ENCODE measurements at places on chromosomes 3 and 15.

DNA sequence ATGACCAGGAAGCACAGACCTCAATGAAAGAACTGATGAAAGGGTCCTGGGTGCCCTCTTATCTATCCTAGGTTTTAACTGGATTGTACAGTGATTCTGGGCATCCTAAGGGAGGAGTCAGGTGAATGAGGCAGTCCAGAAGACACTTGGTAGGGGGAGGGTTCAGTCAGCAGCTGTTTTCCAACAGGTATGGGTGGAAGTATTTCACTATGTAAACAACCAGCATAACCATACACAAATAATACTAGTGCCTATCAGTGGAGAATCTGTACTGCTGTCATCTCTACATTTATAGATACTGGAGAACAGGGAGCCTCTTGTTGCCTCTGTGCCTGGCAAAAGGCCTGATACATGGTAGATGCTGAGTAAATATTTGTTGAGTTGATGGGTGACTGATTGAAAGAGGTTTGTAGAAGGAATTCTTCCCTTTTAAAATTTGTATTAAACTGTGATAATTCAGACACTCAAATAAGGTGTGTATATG is 328.5 kb downstream of the RBMS3 start:
- DNase-seq: no peak

- no peak for DNase-seq
Measured at GRCh38 chr3:178850450-178851190, 221.0 kb downstream of the ZMAT3 start.

GRCh38 chr15:26134812-26135211 is 271.7 kb upstream of the ATP10A start:
- no peak for DNase-seq

DNA sequence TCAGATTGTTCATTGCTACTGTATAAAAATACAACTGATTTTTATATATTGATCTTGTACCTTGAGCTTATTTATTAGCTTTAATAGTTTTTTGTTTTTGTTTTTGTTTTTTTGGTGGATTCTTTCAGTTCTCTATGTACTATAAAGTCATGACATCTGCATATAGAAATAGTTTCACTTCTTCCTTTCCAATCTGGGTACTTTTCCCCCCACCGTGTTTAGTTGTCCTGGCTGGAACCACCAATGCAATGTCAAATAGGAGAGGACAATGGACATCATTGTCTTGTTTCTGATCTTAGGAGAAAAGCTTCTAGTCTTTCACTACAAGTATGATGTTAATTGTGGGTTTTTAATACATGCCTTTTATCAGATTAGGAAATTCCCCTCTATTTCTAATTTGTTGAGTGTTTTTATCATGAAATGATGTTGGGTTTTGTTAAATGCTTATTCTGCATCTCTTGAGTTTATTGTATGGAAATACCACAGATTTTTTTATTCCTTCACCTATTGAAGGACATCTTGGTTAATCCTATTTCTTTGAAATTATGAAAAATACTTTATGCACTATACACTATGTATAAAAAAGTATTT is 2.8 kb upstream of the XCR1 start:
- no peak for DNase-seq

DNA sequence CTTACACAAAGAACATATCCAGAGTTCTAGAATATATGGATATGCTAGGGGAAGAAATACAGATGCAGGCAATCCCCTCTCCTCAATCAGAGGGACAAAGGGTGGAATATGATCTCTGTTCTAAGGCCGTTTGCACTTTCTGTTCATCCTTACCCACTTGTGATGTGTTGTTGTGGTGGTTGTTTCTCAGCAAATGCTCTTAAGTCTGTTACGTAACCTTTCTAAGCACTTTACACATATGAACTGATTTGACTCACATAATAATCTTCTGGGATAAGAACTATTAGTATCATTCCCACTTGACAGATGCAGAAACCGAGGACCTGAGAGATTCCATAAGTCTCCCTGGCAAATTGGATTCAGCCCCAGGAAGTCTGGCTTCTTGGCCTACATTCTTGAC is 40.5 kb downstream of the NGRN start:
- DNase-seq: no peak

- DNase-seq: peak; percentile 87
Measured at GRCh38 chr3:114649331-114649730, 355.5 kb downstream of the TIGIT start.

DNA sequence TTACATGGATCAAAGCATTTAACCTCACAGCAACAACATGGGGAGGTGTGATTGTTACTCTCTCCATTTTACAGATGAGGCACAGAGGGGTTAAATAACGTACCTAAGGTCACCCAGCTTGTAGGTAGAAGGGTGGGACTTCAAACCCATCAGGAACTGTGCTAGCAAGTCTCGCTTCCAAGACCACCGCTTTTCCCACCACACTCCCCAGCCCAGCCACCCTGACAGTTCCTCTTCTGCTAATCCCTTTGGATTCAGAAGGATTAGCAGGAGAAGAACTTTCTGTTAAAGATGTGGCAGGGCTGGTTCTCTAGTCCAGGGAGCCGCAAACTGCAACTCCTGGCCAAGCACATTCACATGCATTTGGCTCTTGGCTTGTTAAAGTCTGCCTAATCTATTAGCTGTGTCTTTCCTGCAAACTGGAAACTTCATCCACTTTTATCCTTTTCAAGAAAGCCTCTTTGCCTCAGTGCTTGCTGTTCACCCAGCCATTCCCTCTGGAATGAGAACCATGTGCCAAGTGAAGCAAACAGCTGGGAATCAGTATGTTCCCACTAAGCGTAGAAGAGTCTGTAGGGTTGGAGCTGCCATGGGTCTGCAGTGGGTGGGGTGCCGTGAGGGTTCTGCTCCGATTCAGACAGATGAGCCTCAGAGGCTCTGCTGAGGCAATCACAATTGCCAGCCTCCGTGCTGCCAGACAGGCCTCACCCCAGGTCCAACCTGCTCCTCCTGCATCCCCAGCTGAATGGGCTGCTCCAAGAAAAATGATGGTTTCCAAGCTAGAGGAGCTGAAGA is 44.6 kb downstream of the POMGNT2 start:
- no peak for DNase-seq

GRCh38 chr3:21508246-21508645 is 242.8 kb downstream of the ZNF385D start:
- no peak for DNase-seq

GRCh38 chr3:155739154-155739553 is 5.7 kb downstream of the PLCH1 start:
- DNase-seq: peak; percentile 29

GRCh38 chr3:123807820-123808219 is 76.3 kb downstream of the MYLK start:
- DNase-seq: no peak

GRCh38 chr3:167095976-167096375 is 284.1 kb downstream of the ZBBX start:
- DNase-seq: no peak

GRCh38 chr3:43769885-43770425 is 79.2 kb downstream of the ABHD5 start:
- DNase-seq: no peak

- DNase-seq: no peak
Measured at GRCh38 chr3:151203051-151203420, at the start of gene GPR171. Gene GPR171 (minus strand): TSS chr3:151203216. CDS start chr3:151199386, 3,830 bp downstream.

- no peak for DNase-seq
Measured at GRCh38 chr3:72694398-72694797, 153.8 kb downstream of the SHQ1 start.

- DNase-seq: no peak
Measured at GRCh38 chr15:90929246-90930019, 2.9 kb downstream of the HDDC3 start.

DNA sequence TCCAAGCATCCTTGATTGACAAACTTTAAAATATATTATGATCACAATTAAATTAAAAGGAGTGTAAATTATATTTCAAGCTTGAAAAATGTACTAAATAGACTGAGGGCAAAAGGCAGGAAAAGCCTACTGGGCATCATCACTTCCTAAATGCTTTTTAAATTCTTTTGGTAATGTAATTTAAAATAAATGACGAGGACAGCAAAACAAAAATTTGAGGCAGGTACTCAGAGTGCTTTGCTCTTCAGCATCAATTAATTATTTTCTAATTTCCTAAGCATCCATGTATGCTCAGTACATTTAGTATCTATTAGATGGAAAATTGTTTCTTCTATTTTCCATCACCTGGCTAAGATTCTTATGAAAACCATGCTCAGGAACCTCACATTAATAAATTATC is 5.2 kb downstream of the CBLB start:
- DNase-seq: no peak

- DNase-seq: no peak
Measured at GRCh38 chr3:127572735-127573134, 17.8 kb downstream of the TPRA1 start.

DNA sequence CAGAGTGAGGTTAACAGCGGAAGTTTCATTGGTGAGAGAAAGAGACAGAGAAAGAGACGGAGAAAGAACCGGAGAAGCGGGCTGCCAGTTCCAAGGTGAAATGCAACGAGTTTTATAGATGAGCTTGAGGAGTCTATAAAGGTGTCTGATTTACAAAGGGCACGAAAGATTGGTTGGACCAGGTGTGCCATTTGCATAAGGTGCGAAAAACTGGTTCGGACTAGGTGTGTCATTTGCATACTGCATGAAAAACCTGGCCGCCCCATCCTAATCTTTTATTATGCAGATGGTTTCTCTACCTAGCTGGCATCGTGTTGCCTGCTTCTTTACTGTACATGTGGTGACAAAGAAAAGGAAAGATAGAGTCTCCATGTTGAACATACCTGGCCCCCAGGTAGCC is 253.8 kb upstream of the IGF1R start:
- no peak for DNase-seq

- no peak for DNase-seq
Measured at GRCh38 chr3:61875976-61876671, 314.8 kb downstream of the PTPRG start.

- DNase-seq: no peak
Measured at GRCh38 chr3:5078151-5078550, 43.9 kb upstream of the ARL8B start.

DNA sequence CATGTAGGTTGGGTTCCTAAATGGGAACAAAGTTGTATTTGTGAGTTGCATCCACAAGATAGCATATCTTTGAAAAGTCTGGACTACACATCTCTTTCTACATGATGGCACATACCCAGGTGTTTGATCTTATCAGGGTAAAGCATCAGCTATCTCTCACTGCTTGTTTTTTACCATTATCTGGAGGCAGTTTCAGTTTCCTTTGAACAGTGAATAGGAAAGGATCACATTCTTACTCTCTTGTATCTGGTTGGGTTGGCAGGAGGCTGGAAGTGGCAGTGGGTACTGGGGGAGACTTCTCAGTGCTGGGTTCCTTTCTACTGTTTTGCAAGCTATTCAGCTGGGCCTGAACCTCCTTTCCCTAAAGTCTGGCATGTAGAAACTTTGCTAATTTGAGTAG is 4.1 kb downstream of the CEMIP start:
- no peak for DNase-seq

DNA sequence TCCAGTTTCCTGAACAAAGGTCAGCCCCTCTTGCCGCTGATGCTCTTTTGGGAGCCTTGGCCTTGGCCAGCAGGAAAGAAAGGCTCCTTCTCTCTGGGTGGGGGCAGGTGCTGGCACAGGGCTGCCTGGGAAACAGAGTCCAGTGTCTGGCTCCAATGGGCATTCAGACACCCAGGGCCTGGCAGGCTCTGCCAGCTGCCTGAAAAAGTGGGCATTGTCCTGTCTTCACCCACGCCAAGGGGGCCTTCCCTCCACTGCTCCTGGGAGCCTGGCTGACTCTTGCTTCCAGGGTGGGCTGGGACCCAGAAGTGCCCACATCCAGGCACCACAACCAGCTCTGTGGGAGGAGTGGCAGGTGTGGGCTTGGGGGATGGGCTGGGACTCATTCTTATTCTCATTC is 62.7 kb downstream of the RHCG start:
- no peak for DNase-seq

DNA sequence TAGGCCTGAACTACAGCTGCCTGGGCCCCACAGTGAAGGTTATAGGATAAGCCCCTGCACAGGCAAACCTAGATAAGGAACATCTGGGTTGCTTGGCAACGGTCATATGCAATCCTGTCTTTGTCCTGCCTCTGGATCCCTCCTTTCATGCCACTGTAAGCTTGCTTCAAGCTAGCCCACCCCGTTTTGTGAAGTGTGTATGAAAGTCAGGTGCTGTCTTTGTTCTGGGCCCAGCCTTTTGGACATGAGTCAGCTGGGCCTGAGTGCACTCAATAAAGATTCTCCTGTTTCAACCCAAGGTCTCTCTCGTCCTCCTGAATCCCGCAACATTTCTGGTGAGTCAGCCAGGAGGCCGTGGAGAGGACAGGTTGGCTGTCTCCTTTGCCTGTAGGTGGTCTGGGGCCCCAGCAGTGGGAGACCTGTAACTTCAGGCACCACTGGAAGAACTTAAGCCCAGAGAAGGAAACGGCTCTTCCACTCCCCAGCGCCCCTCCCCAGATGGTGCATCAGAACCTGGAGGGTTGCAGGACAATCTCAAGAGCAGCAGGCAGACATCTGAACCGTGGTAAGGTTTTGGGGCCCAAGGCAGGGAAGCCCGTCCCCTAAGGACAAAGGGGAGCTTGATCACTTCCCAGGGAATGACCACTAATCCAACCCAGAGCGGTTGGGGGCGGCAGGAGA is 8.3 kb upstream of the SLC9C1 start:
- no peak for DNase-seq

DNA sequence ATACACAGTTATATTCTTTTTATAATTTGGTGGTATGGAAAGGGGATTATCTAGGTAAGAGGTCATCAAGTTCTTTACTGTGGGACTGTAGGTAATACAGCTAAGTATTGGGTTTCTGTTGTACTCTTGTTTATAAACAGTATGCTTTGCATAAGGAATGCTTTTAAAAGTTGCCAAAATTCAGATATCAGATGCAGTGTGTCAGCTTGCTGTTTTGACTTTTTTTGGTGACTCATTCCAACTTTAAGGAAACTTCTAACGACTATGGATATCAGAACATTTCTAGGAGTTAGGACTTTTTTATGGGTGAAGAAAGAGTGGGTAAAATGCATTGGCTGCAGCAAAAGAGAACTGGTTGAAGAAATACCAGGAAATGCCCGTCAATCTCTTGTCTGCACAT is 2.8 kb downstream of the SCAANT1 start:
- DNase-seq: no peak

DNA sequence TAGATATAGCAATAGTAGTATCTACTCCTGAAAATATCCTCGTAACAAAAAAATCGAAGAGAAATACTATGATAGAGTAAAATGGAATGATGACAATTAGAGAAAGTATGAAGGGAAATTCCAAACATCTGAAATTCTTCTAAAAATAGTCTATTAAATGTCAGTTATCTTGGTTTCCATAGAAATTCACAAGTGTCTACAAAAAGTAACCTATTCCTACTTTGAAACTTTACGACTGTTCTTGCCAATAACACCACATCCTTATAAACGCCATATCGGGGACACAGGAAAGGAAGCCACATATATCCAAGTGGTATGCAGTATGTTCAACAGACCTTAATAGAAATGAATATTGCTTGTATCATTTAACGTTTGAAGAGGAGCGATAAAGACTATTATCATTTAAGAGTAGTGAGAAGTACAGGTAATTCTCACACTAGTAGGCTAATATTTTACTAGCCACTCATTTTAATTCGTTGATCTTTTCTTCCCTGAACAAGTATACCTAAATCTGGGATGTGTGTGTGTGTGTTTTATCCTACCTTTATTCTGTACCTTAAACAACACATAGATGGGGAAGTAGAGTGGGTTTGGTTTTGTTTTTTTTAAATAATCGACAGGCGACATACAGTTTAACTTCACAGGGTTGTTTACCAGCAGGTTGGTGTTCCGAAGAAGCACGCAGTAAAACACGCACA is 1.2 kb downstream of the GPR176 start:
- peak; percentile 53 for DNase-seq
